Jurkat, Clone E6-1 (cell line): ENCODE measurements at places on chromosomes 16 and 17.

DNA sequence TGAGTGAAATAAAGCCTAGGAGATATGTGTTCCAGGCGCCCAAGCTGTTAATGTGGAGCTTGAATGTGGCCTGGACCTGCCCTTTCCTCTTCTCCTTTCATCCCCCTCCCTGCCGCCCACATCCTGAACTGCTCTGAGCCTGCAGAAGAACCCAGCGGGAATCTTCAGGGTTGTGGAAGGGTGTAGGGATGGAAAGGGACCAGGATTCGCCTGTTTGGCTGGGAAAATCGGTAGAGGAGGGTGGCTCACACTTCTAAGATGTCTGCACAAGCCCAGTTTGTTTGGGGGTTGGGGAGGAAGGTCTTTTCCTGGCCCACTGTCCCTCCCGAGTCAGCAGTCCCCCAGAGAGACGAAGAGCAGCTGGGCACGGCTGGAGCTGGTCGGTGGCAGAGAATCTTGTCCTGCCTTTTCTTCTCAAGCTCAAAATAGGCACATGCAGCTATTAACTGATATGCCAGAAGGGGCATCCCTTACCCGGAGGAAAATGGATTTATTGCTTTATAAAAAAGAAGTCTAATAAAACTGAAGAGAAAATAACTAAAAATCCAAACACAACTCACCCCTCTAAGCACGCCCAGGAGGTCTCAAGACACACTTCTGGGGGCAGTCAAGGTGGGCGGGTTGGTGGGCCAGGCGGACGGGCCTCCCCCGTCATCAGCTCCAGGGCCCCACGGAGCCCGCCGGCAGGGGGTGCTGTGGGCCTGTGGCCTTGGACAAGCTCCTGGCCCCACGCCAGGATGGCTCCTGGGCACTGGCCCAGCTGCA, 11.5 kb upstream of the PITPNA start:
- no peak for DNase-seq

DNA sequence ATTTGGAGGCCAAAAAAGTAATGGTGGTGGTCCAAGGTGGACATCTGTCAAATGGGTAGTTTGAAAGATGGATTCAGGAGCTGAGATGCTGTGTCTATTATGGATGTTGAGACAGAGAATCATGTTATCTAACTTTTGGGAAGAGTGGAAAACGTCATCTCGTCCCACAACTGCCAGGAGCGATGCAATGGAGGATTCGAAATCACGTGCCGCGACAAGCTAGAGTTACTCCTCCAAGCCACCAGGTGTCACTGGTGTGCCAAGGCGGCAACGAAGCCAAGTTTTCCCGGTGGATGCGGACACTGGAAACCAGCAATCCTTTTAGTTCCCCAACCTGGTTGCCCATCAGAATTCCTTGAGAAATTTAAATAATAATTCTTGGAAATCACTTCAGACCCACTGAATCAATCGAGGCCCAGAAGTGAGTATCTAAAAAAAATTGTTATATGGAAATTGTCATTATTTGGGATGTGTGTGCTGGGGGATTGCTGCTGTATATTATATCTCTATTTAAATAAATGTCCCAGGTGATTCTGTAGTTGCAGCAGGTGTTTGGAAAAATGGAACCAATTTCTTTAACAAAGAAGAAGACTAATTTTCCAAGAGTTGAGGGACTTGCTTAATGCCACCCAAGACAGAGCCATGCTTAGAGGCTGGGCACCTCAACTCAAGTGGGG, 206.1 kb downstream of the HAPSTR1 start:
- DNase-seq: no peak

GRCh38 chr16:66437391-66437945, 10.4 kb downstream of the BEAN1 start:
- DNase-seq: no peak

DNA sequence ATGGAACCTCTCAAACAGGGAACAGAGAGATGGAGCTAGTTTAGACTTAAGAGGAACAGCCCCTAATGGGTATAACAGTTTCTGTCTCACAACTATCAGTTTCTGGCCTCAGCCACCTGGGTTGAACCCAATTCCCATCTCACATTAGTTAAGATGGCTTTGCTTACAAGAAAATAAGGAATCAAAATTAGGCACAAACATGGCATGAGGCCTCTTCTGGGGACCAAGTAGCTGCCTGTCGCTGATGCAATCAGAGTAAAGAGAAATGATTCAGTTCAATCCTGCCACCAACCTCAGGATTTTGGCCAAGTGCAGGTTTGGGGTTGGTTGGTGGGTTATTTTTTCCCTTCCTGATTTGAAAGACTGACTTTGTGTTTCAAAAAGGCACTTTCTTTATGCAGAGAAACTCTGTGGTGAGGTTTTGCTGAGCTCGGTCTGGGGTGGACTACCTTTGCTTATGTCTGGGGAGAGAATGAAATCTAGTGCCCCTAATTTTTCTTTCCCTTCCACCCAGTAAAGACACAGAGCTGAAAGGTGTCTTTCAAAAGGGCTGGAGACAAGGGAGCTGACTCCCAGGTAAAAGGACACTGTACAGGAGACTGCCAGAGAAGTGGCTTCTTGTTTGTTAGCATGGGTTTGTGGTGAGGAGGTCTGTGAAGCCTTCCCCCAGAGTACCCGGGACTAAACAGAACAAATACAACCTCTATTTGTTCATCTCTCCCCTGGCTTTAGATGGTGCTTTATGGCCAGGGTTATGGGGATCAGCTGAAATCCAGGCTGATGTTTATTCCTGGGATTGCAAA, 44.8 kb upstream of the NFAT5 start:
- no peak for DNase-seq

GRCh38 chr17:4939546-4939795, 375 bp downstream of the SLC25A11 start:
- no peak for DNase-seq

- no peak for DNase-seq
Measured at GRCh38 chr17:74148901-74149596, 54.4 kb upstream of the RPL38 start.

GRCh38 chr17:81695801-81696200, 7.4 kb upstream of the MRPL12 start:
- DNase-seq: no peak

DNA sequence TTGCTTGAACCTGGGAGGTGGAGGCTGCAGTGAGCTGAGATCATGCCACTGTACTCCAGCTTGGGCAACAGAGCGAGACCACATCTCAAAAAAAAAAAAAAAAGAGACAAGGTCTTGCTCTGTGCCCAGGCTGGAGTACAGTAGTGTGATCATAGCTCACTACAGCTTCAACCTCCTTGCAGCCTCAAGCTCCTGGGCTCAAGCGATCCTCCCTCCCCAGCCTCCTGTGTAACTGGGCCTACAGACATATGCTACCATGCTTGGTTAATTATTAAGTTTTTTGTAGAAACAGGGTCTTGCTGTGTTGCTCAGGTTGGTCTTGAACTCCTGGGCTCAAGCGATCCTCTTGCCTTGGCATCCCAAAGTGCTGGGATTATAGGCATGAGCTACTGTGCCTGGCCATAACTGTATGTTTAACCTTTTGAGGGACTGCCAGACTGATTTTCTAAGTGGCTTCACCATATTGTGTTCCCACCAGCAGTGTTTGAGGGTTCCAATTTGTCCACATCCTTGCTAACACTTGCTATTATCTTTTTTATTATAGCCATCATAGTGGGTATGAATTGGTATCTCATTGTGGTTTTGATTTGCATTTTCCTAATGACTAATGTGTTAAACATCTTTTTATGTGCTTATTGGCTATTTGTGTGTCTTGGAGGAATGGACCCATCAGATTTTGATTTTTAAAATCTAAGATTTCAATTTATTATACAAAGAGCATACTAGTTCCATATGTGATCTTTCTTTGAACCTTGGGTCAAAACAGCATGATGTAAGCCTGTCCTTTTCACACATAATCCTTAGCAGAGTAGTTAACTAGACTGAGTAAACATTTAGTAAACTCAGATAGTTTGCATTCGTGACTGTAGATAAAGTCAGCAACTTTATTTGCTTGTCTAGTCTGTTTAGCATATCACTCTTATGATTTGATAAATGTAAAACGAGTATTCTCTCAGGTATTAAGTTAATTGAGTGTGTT, 38.1 kb upstream of the KPNB1 start:
- DNase-seq: no peak

DNA sequence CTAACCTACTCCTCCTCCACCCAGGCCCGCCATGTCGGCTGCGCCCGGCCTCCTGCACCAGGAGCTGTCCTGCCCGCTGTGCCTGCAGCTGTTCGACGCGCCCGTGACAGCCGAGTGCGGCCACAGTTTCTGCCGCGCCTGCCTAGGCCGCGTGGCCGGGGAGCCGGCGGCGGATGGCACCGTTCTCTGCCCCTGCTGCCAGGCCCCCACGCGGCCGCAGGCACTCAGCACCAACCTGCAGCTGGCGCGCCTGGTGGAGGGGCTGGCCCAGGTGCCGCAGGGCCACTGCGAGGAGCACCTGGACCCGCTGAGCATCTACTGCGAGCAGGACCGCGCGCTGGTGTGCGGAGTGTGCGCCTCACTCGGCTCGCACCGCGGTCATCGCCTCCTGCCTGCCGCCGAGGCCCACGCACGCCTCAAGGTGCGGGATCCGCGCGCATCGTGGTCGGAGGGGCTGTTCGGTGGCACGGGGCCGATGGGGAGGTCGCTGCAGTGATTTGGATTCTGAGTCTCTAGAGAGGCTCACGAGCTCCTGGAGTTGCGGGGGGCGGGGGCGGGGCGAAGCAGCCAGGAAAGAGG, 878 bp downstream of the TRIM72 start:
- DNase-seq: no peak

DNA sequence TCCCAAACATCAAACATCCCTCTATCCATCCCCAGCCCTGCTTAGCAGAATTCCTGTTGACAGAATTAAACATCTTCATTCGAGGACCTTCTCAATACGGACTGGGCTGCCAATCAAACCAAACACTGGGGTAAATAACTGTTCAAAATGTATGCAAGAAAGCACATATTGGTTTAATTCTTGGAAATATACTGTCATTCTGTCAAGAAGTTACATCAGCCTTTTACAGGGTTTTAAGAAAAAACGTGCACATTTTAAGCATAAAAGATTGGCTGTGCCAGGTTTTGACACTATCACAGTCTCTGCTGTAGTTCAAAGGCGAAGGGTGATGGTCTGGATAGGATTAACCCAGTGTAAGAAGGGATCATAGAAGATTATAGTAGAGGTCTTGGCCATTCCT, 25.1 kb upstream of the CCNF start:
- no peak for DNase-seq

DNA sequence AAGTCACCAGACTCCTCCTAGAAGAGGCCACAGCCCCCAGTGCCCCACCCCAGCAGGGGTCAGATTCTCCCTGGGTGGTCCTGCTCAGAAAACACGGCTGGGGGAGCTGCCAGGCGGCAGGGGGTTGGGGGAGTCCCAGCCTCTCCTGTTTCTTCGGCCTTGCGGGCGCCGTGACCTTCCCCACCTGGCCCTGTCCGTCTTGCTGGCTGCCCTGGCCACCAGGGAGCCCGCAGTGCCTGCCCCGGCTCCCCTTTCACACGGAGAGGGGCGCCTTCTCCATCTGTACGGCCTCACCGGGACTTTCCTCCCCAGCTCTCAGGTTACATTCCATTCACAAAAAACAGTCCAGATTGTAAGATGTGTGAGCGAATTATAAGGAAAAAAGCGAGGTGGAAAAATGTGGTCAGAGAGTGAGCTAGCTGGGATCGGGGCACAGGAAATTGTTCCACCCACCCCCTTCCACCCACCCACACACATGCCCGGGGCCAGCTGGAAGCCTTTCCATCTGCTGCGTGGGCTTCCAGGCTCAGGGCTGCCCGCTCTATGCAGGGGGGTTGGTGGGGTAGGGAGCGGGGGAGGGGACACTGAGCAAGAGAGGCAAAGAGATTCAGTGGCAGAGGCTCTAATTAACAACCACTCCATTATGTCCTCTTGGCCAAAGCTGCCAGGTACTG, 14.6 kb upstream of the CIBAR2 start:
- no peak for DNase-seq

GRCh38 chr16:27202923-27203506, 311 bp upstream of the KDM8 start:
- DNase-seq: peak; percentile 91

DNA sequence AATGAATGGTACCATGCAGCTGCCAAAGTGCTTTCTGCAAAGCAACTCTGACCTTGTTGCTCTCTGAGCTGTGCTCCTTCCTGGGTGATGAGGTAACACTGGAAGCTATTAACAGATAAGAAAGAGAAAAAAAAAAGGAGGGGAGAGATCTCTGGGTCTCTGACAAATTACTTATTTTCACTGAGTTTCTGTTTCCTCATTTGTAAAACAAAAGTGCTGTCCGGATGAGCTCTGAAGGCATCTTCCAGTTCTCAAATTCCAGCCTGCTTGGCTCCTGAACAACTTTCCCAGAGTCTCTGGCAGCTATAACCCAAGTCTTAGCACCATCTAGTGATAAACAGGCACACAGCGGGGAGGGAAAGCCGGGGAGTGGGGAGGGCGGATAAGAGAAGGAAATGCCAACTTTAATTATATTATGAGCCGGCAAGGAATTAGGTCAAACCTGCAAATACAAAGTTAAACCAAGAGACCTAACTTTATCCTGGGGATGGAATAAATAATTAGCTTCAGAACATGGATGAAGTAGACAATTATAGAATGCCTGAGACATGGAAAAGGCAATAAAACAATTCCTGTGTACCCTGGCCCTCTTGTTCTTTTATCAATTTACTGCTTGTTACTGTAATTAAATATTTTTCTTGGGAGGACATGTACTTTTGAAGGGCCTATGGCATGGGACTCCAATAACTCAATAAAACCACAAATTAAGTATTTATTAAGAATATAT, 61.3 kb upstream of the KIFC3 start:
- DNase-seq: no peak

GRCh38 chr16:65280845-65281512, 159.1 kb upstream of the CDH11 start:
- no peak for DNase-seq
